CD4-positive, alpha-beta memory T cell (primary cell): ENCODE measurements at places on chromosomes 3 and 15.

DNA sequence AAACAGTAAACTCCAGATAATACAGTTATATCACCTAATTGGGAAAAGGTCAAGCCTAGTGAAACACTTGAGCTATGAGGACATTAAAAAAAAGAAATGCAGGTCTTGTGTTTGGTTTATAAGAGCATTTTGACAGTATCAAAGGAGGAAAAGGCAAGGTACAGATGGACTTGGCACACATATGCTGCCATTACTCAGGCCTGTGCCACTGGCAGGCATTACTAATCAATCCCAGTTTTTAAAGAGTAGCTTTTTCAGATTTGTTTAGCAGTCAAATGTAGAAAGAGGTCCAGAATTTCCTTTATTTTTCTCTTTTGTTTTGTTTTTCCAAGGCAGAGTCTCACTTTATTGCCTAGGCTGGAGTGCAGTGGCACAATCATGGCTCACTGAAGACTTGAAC is 38.9 kb downstream of the MDFIC2 start:
- no peak for DNase-seq

DNA sequence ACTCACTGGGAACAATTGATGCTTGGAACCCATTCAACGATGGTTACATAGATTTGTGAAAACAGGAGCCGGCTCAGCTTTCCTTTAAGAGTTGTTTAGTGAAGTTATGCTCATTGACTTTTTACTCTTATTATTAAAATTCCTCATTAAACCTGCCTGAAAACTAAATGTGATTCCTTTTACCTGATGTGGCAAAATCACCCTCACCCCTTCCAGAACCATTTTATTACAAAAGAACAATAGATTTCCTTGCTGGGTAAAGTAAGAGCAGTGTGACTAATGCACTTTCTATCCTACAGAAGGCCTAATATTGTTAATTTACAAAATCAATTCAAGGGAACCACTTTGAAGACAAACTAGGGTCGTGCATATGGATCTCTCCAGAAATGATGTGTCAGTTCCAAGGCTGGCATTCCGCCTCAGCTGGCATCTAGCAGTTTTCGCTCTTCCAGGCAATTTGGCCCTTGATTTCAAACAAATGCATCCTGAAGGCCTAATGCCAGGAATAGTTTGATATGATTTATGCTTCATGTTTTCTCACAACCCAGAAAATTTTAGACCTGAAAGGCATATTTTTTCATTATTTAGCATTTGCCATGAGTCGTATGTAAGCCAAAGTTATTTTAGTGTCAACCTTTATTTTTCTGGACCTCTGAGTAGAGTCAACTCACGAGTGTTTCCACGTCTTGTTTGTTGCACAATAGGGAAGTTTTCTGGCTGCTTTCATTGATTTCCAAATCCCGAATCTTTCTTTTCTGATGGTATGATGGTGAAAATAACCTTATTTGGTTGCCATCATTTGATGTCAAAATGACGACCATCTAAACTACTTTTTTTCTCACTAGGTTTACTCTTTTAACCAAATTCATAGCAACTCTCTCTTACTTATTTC is 447.8 kb downstream of the MECOM start:
- DNase-seq: no peak

DNA sequence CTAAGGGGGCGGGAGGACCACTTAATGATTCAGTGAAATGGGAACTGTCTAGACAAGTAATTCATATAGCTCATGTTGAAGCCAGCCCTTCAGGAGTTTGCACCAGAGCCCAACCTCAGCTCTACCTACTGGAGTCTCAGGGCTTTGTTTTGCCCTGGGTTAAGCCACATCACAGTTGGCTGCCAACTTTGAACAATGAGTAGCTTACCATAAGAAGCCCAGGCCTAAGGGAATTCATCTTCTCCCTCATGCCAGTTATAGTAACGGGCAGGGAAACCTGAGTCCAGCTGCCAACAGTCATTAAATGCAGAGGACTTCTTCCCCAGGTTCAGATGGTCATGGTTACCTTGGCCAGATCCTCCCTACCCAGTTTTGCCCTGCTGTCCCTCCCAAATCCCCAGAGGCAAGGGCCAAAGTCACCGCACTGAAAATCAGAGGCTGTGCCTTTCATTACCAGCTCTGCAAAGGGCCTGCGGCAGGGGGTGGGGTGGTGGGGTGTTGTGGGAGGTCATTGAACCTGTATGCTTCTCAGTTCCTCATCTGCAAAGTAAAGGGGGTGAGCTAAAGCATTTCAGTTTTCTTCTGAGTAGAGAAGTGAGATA is 302.2 kb upstream of the NR2E3 start:
- DNase-seq: no peak

- DNase-seq: no peak
Observed at GRCh38 chr15:23073890-23074646, 34.7 kb upstream of the TUBGCP5 start.

- DNase-seq: no peak
Observed at GRCh38 chr3:104385421-104385820, 981.3 kb upstream of the ALCAM start.

- DNase-seq: no peak
Observed at GRCh38 chr15:98164571-98164970, 204.1 kb downstream of the ARRDC4 start.

DNA sequence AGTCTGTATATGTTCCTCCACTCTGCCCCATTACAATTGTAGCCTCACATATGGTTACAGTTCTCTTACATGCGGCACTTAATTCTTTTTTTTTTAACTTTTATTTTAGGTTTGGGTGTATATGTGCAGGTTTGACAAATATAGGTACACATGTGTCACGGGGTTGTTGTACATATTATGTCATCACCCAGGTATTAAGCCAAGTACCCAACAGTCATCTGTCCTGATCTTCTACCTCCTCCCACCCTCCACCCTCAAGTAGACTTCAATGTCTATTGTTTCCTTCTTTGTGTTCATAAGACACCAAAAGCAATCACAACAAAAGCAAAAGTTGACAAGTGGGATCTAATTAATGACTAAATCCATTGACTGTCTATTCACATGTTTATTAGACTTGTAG is 144.6 kb upstream of the TP63 start:
- no peak for DNase-seq

GRCh38 chr3:49171775-49172500 is 540 bp downstream of the KLHDC8B start:
- DNase-seq: peak; percentile 3

- DNase-seq: no peak
Observed at GRCh38 chr15:37709669-37710068, 224.8 kb upstream of the TMCO5A start.

- no peak for DNase-seq
Observed at GRCh38 chr3:8980756-8981257, 17.5 kb upstream of the RAD18 start.

DNA sequence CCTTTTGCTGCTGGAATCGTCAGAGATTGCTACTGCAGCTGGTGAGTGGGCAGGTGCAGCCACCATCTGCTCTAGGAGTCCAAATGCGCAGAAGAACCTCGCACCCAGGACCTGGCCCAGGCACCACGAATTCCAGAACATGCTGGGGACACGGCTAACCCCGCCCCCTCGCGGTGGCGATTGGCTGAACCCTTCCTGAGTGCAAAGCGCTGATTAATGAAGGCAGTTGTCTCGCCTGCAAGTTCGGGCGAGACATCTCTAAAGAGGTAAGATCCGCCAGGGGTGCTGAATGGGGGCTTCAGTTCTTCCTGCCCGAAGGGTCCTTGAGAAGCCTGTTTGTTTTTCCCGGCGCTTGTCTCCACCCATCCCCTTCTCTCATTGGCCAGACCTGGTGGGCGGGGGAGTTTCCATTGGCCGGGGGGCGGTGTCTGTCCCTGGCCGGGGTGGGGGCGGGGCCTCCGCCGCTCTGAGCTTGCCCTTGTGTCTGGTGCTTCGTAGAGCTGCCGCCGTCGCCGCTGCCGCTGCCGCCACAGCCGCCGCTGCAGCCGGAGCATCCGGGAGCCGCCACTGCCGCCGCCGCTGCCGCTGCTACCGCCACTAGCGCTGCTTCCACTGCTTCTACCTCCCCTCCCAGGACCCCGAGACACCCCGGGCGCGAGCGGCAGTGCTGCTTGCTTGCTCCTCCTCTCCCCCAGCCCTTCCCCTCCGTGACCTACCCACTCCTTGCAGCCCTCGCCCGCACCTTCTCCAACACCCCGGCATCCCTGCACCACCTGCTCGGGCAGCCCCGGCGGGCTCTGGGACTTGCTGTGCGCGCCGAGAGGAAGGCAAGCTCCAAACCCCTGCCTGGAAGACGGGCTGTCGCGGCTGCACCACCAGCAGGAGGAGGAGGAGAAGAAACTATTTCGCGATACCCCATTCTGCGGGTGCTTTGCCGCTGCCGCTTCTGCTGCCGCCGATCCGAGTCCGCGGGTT is at the start of gene CADM2:
Gene CADM2, plus strand, starts transcription at position 495 of the 975 bp plus-strand sequence.
- peak; percentile 50 for DNase-seq

- DNase-seq: peak; percentile 86
Observed at GRCh38 chr3:138781012-138781470, 53.7 kb downstream of the PIK3CB start.

- DNase-seq: no peak
Observed at GRCh38 chr3:24296441-24297205, 198.0 kb downstream of the THRB start.

- DNase-seq: no peak
Observed at GRCh38 chr3:146827836-146828235, 222.7 kb upstream of the PLSCR5 start.

DNA sequence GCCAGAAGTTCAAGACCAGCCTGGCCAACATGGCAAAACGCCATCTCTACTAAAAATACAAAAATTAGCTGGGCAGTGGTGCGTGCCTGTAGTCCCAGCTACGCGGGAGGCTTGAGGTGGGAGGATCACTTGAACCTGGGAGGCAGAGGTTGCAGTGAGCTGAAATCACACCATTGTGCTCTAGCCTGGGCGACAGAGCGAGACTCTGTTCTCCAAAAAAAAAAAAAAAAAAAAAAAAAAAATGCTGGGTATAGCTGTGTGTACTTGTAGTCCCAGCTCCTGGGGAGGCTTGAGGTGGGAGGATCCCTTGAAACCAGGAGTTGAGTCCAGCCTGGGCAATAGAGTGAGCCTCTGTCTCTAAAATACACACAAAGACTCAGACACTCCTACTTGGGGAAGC is 32.0 kb downstream of the PPP1R2 start:
- DNase-seq: no peak

GRCh38 chr15:29064290-29064689 is 178.5 kb downstream of the APBA2 start:
- no peak for DNase-seq

DNA sequence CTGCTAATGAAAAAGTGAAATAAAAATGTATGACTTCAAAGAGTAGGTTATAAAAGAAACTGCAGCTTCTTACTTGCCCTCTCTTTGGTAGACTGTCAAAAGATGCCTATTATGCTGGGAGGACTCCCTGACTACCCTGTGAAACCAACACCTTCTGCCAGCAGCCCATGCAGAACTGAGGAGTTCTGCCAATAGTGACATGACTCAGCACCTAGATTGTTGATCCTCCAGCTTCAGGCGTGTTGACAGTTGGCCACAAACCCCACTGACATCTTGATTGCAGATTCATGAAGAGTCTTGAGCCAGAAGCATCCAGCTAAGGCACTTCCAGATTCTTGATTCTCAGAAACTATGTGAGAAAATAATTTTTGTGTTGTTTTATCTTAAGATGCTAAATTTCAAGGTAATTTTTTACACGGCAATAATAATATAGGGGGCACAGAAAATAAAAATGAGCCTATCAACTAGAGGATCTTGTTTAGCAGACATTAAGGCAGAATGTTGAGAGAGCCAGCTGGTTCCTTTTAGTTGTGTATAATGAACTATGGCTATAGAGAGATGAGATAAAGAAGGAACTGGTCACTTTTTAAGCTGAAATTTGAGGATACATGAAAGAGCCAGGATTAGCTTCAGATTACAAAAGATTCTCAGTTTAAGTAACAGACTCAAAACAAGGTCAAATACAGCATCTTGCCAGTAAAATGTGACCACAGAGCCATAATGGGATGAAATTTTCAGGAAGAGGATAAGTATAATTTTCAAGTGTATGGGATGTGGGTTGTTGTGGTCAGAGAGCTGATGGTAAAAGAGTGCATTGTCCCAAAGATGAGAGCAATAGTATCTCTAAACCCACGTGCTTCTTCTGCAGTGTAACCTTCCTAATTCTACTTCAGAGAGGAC is 588.7 kb upstream of the CBLB start:
- DNase-seq: no peak

DNA sequence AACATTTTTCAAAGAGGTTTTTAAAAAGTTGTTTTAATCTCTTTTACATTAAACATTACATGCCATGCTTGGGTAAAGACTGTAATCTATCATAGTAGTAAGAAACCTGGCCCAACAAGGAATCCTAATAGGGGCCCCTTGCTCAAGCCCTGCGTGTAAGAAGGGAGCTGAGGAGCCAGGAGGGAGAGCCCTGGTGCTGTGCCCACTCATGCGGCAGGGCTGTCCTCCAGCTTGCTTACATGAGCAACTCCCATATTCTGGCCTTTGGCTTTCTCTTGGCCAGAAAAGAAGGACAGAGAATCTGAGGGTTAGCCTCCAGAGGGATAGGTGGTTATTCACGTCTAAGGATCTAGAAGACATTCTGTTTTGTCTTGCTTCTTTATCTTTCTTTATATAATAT is 49.8 kb downstream of the KBTBD12 start:
- DNase-seq: no peak

DNA sequence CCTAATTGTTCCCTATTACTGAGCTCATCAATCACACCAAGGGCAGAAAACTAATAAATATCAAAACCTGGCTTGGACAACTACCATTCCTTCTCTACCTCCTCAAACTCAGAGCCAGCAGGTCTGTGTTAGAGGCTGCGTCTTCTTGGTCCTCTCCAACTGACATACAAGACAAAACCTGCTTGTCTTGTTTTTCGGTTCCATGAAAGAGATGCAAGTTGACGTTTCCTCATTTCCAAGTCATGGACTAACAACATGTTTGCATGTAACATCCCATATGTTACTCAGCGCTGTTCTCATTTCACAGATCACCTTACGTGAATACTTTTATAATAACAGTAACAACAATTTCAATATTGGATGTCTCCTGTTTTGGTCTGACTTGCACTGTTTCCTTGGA is 110.9 kb downstream of the LMLN start:
- no peak for DNase-seq

DNA sequence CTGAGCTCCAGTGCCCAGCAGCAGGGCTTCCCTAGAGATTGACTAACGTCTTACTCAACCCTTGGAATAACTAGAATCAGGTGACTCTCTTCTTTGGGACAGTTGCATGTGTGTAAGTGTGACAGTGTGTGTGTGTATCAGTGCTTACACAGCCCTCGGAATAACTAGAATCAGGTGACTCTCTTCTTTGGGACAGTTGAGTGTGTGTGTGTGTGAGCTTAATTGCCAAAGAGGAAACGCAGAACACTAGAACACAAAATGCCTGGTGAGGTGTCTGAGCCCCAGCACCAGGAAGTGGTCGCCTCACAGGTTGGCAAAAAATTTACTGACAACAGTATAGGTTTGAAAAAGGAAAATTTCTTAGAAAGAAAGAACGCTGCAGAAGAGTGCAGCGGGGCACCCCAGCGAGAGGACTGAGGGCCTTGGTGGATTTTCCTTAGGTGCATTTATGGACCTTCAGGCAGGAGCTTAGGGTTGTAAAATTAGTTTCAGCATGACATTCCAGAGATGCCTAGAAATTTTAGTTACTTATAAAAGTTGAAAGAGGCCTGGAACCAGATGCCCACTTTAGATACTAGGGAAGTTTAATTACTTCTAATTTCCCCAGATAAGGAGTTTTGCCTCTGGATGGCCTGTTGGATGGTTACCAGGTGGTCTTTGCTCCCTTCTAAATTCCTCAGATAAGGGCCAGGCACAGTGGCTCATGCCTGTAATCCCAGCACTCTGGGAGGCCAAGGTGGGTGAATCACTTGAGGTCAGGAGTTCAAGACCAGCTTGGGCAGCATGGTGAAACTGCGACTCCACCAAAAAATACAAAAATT is 3.7 kb upstream of the WDR82 start:
- DNase-seq: peak; percentile 55
